Posterior vena cava (tissue), 2 donors: ENCODE measurements at places on chromosomes 1 and 21. TPM values are rescaled to one million over a fixed set of nuclear protein-coding genes. Genes with fewer than 3 reads are reported as not detected.

Gene OR2G6
- total RNA-seq, result not detected

Gene S100A8
- total RNA-seq, result 123 TPM

Gene GBP2
- 71.9 TPM for total RNA-seq

- no peak for DNase-seq
Measured at GRCh38 chr1:33123266-33123665, 42.3 kb downstream of the AZIN2 start.

- DNase-seq, result no peak
Measured at GRCh38 chr21:18812308-18812707, 408.7 kb upstream of the TMPRSS15 start.

- no peak for DNase-seq
Measured at GRCh38 chr1:245266105-245266504, 111.3 kb downstream of the KIF26B start.

Gene PGLYRP4
- not detected for total RNA-seq

Gene CD84
- total RNA-seq, result 6.9 TPM

Gene RBBP4
- 85.7 TPM for total RNA-seq

Gene ECM1
- 51.9 TPM for total RNA-seq

GRCh38 chr1:17214876-17215544, 10.1 kb downstream of the PADI1 start:
- no peak for DNase-seq

Gene LHX8
- not detected for total RNA-seq
